ENCODE measurements at places on chromosomes 3 and 15.

GRCh38 chr15:99120050-99120777 is 15.3 kb downstream of the SYNM start:
- DNase-seq = no peak

GRCh38 chr3:141257961-141258360 is 26.3 kb downstream of the PXYLP1 start:
- DNase-seq = no peak

DNA sequence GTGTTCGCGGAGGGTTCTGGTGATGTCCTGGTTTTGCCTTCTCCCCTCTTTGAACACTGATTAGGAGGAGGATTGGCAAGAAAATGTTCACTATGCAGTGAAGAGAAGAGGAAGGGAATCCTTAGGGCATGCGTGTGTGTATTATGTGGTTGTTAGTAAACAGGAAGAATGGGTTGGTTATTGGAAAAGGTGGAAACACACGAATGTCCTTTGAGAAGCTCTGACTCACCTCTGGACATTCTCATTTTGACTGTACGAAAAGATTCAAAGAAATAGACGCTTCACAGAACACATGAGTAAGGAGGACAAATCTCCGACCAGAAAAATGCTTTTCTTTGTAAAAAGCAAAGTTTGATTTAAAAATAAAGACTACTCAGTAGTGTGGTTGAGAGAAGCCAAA is 188.8 kb upstream of the PRICKLE2 start:
- no peak for DNase-seq

GRCh38 chr15:58440922-58441321 is 9.1 kb downstream of the LIPC start:
- DNase-seq = no peak

GRCh38 chr15:98682992-98683701 is 34.8 kb downstream of the IGF1R start:
- peak; percentile 11 for DNase-seq

DNA sequence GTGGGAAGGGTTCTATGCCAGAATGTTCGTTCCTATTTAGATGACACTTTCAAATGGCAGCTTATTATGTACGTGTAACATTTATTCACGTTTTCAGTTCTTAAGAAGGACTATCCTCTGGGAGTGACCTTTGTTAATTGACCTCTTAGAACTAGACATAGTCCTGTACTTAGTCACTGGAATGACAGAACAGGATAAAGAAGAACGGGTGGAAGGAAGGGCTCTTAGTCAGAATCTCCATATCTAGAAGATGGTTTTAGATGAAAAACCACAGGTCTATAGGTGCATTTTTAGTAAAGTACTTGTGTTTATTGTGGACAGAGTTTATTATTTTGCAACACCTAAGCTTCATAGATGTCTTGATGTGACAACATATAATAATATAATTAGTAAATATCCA is 6.5 kb downstream of the METTL6 start:
- peak; percentile 70 for DNase-seq

DNA sequence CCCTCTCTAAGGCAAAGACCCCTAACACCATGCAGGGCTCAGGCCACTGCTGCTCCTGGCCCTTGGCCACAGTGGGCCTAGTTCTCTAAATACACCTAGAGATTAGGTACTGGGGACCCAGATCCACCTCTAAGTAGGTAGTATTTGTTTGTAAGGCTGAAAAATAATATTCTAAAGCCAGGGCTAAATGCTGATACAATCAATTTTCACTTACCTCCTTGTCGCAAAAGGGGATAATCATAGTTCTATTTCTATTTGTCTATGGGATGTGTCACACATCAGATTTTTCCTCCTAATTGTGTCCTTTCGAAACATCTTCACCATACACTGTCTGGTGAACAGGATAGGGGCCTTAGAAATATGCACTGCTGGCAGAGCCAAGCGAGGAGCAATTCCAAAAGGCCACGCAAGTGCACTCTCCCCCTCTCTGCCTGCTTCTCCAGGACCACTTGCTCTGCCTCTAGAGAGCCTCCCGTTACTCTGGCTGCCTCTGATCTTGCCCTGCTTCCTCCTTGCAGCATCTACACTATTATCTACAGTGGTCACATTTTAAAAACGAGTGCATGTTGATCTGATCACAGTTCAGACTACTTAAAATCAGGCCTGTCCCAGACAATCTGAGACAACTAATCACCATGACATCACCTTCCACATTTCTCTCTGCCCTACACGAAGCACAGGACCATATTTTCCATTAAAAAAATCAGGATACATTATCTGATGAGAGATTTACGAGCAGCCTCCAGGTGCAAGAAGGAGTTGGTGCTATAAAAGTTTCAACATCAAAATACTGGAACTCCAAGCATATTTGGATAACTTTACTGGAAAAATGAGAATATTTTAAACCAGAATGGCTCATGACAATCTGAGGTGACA is 115.4 kb downstream of the MYLK start:
- DNase-seq = no peak

DNA sequence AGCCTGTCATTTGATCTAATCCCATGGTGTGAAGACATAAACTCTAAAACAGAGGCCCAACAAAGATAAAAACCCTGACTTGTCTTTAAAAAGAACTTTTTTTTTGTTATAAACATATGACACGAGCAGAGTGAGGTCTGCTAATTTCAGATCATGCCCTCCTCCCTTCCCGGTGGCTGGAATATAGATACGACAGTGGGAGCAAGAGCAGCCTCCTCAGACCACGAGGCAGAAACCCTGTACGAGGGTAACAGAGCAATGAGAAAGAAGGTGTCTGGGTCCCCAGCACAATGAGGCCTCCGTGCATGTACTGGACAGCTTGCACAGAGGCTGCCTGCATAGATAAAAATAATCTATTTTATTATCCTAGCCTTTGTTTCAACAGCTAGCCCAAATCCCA is 5.8 kb downstream of the TPRA1 start:
- DNase-seq = no peak
